Midbrain (tissue), 1 donor: ENCODE measurements at places on chromosomes 4 and X.

- DNase-seq: no peak
Measured at GRCh38 chr4:24720436-24720835, 74.9 kb upstream of the SOD3 start.

- no peak for DNase-seq
Measured at GRCh38 chr4:109511414-109511813, 48.6 kb upstream of the MCUB start.

DNA sequence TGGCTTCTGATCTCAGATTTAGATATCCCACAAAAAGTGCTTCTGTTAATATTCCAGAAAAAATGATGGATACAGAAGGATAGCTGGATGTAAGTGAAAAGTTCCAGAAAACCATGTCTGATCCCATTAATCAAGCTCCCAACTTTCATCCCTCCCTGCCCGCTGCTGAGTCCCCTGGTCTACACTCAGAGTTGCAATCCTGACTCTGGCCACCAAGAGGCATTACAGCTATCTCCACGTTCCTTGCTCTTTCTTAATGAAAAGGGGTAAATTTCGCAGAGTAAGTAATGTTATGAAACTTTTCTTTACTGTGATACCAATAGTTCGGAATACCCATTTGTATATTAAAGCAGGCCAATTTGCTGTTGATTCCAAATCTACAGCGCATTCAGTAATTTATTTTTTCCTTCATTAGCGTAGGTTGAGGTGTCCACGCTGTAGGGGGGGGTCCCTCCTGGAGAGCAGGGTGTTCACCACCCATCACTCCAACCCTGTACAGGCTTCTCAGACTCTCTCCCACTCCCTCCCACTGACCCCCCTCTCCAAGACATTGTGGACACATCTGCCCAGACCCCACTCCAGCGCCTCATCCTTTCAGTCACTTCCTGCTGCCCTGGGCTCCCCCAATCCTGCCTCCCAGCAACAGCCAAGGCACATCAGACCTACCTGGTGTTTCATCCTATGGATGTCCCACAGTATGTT, 55.1 kb downstream of the RAB40A start:
- peak; percentile 5 for DNase-seq

GRCh38 chr4:113759696-113760093, 1.8 kb downstream of the CAMK2D start:
- DNase-seq: peak; percentile 18

- DNase-seq: no peak
Measured at GRCh38 chrX:16992951-16993350, 46.5 kb downstream of the REPS2 start.

- DNase-seq: no peak
Measured at GRCh38 chr4:38769857-38770256, 12.9 kb downstream of the TLR10 start.

DNA sequence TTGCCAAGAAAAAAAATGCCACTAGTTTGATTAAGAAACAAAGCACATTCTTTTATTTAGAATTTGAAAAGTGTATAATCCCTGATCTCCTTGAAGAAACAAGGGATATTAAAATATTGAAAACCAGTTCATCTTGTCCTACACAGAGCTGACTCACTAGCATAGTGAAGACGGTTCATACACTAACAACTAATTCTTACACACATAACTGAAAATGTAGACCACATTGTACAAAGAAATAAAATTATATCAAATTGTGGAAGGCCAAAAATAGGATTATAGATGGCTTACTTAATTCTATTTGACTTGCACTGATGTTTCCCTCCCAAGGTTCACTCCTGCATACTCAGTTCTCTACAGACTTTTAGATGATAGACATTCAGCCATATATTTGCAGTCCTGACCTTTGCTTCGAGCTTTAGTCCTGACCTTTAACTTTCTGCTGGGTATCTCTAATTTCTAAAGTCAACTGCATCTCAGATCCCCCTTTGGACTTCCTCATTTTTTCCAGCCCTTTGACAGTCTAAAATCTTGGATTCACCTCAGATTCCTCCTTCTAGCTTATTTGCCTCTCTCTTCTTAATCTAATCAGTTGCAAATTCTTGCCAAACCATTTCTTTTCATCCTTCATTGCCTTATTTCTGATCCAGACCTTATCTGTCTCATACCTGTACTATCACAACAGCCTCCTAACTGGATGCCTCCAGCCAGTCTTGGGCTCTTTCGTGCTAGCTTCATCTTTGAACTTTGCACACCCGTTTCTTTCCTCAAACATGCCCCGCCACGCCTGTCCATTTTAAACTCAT, 4.5 kb upstream of the WWC2 start:
- DNase-seq: no peak

DNA sequence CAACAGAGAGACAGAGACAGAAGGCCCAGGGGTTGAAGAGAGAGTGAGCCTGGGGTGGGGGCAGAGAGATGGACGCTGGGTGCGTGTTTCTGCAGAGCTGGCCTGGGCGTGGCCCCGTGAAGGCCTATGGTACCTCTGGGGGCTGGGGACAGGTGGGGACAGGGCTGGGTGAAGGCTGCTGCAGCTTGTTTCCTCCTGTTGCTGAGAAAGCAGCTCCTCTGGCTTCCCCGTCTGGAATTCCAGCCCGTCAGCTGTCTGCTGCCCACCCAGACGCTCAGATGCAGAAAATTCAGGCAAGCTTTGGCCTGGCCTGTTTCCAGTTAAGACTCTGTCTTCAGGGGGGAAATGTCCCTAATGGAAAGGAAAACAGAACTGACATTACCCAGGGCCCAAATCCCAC, 76.8 kb upstream of the PSAPL1 start:
- no peak for DNase-seq

- no peak for DNase-seq
Measured at GRCh38 chr4:185920171-185920570, 108.2 kb upstream of the SORBS2 start.

DNA sequence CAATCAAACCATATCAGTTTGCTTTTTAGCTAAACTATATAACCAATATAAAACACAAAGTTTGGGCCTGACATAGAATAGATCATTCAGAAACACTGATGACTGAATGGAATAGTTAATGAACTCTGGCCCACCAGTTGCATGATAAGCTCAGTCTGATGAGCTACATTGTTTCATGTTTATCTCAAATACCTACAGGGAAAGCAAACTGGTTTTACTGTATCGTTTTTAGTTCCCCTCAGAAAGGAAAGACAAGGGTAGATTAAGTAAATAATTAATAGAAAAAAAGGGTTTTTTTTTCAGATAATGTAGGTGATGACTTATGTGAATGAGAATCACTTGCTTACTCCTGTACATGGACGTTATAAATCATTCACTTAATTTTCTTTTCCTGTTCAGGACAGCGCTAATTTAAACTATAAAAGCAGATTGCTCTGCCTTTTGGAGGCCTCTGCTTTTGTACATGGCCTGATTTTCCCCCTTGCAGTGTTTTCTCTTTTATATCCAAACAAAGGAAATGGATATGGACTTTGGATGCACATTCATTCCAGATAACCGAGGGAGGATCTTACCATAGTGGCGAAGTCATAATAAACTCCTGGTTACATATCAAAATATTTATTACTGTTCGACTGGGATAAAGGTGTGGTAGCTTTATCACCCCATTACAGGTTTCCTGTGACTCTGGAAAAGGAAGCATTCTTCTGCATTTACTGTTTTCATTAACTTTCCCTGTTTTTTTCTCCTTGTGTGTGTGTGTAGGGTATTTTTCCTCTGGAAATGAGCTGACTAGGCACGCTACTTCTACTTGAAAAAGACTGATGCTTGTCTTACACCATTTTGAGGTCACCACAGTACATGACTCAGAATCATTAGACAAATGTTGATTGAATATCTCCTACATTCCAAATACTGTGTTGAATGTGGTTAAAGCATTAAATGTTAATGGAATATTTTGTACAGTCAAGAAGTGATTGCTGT, 373.1 kb upstream of the HS3ST1 start:
- no peak for DNase-seq

GRCh38 chr4:87981486-87981885, 6.0 kb downstream of the SPP1 start:
- no peak for DNase-seq

- DNase-seq: no peak
Measured at GRCh38 chr4:898869-899555, 33.1 kb downstream of the GAK start.

DNA sequence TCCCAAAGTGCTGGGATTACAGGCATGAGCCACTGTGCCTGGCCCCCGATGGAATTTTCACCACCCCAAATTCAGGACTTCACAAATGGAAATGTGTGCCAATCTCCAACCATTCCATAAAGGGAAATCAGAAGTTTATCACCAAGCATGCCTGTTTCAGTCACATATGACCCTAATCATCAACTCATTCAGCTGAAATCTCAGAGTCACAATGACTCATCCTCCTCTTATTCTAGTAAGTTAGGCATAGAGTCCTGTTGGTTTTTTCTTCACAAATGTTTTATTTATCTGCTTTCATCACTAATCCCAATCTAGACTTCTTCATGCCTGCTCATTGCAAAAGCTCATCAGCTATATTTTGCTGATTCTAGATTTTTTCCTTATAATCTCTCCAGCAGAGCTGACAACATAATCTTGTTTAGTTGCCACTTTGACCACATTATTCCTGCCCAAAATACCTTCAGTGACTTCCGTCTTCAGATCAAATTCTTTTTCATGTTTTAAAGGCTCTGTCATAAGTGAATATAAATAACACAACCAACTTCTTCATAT, 83.3 kb downstream of the SLC7A11 start:
- no peak for DNase-seq

GRCh38 chr4:72348701-72349100, 220.3 kb downstream of the ADAMTS3 start:
- DNase-seq: no peak

GRCh38 chr4:25029479-25030276, 1.1 kb downstream of the LGI2 start:
- DNase-seq: no peak

DNA sequence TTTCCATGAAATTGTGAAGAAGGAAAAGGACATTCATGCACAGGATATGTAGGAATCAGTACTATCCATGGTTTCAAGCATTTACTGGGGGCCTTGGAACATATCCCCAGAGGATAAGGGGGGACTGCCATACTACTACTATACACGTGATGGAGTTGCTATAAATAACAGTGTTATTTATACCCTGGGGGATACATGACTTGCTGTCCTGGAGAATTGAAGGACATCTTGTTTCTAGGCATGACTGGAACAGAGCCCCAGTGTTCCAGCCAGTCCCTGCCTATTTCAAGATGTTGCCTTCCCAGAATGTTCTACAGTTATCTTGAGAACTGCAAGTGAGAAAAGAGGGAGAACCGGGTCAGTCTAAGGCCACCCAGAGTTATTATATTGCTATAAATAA, 39.6 kb upstream of the ZNF81 start:
- DNase-seq: no peak

DNA sequence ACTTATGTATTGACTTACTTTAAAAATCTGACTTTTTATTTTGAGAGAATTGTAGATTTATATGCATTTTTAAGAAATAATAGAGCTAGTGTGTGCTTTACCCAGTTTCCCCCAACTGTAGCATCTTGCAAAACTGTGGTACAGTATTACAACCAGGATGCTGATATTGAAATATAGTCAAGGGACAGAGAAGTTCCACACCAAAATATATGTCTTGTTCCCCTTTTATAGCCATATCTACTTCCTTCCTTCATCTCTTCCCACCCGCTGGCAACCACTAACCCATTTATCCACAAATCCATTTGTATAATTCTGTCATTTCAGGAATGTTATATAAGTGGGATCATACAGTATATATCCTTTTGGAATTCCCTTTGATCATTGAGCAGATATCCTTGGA, 16.8 kb downstream of the KDM6A start:
- DNase-seq: no peak

DNA sequence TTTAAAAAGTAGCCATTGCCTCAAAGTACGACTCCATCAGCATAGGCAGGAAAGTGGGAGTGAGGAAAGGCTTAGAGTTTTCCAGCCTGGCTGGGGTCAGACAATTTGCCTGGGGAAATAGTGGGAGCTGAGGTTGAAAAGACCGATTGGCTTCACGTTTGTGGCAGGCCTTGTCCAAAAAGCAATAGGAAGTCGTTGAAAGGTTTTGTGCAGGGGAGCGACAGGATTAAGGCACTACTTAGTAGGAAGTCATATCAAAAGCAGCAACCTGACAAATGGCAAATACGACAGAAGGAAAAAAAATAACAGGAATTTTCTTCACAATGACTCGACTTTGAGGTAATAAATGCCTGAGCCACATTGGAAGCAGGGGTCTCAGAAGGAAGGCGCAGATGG, 691 bp upstream of the EREG start:
- no peak for DNase-seq

DNA sequence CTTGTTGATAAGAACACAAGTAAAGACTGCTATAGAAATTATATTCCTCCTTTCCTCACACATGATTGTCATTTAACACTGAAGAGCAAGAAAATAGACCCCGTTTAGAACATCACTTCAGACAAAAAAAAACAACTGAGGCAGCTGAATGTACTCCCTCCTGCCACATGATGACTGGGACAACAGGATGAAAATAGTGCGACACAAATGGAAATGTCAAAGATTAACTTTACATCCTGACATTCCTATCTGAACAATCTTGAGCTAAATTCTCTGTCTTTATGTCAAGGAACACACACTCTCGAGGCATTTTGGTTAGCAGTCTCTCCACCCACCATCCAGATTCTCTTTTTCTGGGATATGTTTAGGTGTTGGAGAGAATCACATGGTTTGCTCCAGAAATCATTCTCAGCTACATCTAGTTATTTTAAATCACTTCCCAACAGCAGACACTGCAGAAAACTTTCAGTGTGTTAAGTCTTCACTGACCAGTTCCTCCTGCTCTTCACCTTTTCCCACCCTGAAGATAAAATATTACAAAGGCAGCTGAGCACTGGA, 16.3 kb upstream of the KCNIP4 start:
- no peak for DNase-seq

DNA sequence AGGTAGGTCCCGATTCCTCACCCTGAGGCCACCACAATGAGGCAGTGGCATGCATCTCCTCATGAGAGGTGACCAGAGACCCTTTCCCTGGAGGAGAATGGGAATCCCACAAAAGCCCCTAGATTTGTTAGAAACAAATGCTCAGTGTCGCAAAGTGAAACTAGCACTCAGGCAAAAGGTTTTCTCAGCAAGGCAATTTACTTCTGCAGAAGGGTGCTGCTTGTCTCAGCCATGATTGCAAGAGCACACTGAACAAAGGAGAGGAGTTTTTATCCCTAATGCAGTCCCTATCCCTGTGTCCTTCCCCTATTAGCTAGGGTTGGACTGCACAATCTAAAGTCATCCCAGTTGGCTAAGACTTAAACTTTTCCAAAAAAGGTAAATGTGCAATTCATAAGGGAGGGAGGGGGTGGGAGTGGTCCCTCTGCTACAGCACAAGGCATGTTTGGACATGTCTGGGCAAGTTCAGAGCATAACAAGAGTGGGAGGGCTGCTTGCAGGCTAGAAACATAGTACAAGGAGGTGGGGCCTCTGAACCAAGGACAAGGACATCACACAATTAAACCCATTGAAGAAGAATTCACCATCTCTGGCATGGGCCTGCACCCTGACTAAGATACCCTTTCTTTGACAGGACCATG, 185.3 kb downstream of the CCNG2 start:
- no peak for DNase-seq
